Muscle of leg (tissue), 16 donors: ENCODE measurements at places on chromosomes 3 and 15. TPM values are rescaled to one million over a fixed set of nuclear protein-coding genes. Genes with fewer than 3 reads are reported as not detected.

MEX3B gene
- total RNA-seq: 7.7 TPM

- DNase-seq: peak; percentile 89
These were observed 23.5 kb upstream of the LRTM1 start for GRCh38 chr3:54951405-54951804.

- DNase-seq: no peak
These were observed 8.5 kb downstream of the CHRD start for GRCh38 chr3:184388164-184388935.

DNA sequence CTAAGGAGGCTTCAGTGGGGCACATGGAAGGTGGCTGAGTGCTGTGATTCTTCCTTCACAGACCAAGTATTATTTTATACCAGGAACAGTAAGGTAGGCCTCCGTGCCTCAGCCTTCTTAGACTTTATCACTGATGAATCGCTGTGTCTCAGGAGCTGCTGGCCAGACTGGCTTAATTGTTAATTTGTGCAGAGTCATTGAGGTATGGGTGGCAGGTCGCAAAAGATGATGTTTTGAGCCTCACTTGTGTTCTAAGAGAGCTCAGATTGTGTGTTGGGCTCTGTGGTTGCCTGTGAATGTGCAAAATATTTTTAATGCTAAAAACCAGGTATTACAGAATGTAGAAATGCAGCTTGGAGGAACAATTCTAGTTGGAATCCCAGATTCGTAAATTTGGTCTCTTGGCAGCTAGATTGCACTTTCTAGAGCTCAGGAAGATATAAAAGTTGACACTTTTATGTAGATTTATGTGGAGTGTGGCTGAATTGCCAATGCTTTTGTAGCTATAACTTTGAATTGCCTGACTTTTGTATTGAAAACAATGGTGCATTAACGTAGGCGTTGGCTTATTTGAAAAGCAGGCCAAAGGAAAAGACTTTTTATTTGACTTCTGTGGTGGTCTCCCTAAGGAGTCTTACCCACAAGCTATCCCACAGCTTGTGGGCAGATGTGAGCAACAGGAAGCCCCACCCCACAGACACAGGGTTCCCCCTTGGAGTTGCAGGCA lies 53.4 kb downstream of the LARS2 start:
- DNase-seq: peak; percentile 39

DNA sequence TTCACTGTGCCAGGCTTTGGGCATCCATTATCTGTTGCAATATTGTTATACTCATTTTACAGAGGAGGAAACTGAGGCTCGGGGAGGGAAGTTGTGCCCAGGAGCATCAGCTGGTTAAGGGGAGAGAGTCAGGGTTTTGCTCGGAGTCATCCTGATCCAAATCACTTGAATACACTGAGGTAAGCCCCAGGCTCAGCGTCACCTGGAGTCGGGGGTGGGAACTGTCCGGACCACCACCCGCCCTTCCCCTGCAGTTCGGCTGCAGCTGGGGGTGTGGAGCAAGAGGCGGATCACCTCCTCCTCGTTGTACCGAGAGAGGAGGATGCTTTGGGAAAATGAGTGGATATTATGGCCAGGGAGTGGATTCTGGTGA lies 646 bp downstream of the HRH1 start:
- no peak for DNase-seq

DNA sequence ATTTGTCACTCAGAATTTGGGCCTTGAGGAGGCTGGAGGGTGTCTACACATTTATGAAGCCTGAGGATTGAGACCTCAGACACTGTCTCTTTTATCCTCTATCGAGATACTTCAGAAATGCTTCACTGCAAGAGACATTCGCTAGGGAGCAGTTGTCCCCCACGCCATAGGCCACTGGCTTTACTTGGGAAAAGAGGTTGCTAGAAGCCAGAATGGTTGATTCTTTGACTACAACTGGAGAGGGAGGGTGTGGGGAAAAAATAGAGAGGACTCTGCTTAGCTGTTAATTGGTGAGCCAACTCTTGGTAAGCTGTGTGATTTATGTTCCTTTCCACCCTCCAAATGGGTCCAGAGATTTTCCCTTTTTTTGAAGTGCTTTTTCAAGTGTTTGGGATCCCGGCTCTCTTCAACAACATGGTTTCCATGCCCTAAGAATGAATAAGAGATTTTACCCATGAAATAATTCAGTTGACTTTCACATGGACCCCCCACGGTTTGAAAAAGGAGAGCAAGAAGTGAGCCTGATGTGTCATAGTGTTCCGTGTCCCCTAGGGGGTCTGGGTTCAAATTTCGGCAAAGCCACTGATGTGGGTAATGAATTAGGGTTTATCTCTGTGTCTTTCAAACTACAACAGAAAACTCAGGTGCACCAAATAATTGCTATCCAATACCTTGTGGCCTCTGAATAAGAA lies 2.7 kb downstream of the BOC start:
- peak; percentile 55 for DNase-seq

GRCh38 chr15:39628546-39629257 lies 47.8 kb downstream of the THBS1 start:
- peak; percentile 51 for DNase-seq

- peak; percentile 71 for DNase-seq
These were observed 228.0 kb upstream of the CGNL1 start for GRCh38 chr15:57148262-57148661.

GRCh38 chr3:9837701-9838582 lies 5.9 kb downstream of the RPUSD3 start:
- DNase-seq: no peak
